ENCODE measurements at places on chromosomes 3 and 15.

DNA sequence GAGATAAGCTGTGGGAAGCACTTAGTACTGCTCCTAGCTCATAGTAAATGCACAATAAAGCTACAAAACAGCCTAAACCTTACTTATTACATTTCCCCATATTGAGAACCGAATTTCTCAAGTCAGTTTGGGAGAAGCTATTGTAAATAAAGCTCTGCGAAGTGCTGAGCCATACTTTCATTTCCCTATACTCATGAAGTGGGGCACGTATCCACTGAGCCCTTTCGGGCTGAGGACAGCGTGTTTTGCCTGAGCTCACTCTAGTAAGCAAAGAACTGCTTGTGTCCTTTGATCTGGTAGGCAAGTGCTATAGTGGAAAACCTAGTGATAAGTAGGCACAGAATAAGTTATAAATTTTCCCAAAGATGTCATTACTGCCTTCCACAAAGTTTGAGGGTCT is 165.0 kb downstream of the RSL24D1 start:
- no peak for DNase-seq

GRCh38 chr3:156323466-156323865 is 203.1 kb downstream of the KCNAB1 start:
- peak; percentile 37 for DNase-seq

- DNase-seq = peak; percentile 18
These were observed 2.0 kb downstream of the MST1R start for GRCh38 chr3:49901366-49902339.

DNA sequence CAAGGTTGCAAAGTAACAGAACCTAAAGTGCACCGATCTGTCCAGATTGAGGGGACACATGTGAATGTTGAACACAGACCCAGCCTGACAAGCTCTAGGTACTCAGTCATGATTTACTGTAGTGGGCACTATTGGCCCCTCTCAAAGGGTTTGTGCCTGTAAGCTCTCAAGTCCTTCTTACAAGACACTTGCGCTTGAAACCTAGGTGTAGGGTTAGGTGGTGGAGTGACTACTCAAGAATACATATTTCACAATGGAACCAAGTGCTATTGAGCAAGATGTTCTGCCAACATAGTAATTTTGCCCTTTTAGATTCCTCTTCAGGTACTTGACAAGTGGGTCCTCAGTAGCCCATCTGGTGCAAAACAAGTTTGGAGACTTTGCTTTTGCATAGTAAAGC is 169.9 kb downstream of the AKAP13 start:
- DNase-seq = no peak

- peak; percentile 71 for DNase-seq
These were observed 50.1 kb downstream of the CALML4 start for GRCh38 chr15:68154923-68155559.

DNA sequence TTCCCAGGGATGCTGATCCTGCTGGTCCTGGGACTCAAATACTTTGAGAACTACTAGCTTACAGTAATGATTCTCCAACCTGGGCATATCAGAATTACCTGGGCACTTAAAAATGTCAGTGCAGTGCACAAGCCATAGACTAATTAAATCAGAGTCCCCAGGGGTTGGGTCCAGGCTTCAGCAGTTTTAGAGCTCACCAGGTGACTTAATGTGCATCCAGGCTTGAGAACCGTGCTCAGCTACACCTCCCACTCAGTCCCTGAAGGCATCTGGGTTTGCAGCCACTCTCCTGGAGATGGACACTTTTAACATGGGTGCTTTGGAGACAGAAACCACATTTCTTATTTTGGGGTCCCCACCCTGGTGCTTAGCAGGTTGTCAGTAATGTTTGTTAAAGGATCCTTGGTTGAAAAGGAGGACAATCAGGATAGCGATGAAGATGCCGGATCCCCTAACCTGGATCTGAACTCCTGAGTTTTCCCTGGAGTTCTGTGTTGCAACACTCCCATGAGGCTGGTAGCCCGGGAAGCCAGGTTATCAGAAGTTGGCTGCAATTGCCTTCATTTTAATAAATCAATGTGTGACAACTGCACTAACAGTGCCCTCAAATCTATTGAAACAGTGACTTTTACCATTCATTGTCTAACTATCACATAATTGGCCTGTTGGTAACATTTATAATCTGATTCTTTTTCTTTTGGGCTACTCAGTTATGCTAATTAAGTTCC is 48.1 kb downstream of the BFSP2 start:
- no peak for DNase-seq

DNA sequence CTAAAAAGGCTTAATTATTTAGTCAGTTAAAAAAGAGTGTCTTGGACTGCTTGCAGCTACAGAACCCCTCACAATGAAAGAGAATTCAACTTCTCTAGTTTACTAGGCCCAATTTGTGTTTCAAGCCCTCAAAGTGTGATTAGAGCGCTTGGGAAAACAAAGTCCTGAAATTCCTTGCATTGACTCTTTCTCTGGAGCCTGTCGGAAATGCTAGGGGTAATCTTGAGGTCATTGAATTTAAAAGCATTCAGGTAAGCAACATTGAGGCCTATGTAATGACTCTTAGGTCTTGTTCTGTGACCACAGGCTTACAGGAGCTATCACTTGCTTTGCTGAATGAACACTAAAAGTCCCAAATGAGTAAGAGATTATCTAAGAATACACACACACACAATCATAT is 186.0 kb downstream of the NLGN1 start:
- no peak for DNase-seq

- no peak for DNase-seq
These were observed 101.3 kb upstream of the ATP11B start for GRCh38 chr3:182692021-182692420.

GRCh38 chr3:172102123-172102882 is 62.9 kb downstream of the FNDC3B start:
- no peak for DNase-seq

DNA sequence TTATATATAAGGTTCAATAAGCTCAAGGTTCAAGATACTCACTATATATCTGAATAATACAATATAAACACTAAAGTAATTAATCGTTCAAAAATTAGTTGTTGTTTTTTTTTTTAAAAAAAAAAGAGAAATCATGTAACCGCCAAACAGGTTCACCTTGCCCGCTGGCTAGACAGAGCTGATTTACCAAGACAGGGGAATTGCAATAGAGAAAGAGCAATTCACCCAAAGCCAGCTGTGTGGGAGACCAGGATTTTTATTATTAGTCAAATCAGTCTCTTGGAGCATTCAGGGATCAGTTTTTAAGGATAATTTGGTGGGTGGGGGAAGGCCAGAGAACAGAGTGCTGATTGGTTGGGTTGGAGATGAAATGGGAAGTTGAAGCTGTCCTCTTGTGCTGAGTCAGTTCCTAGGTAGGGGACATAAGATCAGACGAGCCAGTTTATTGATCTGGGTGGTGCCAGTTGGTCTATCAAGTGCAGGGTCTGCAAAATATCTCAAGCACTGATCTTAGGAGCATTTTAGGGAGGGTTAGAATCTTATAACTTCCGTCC is 7.9 kb downstream of the HIGD1A start:
- DNase-seq = no peak

- no peak for DNase-seq
These were observed 45.9 kb upstream of the ALDH1A3 start for GRCh38 chr15:100833417-100834389.

- DNase-seq = peak; percentile 47
These were observed 54.0 kb upstream of the ABHD2 start for GRCh38 chr15:89034305-89034704.

DNA sequence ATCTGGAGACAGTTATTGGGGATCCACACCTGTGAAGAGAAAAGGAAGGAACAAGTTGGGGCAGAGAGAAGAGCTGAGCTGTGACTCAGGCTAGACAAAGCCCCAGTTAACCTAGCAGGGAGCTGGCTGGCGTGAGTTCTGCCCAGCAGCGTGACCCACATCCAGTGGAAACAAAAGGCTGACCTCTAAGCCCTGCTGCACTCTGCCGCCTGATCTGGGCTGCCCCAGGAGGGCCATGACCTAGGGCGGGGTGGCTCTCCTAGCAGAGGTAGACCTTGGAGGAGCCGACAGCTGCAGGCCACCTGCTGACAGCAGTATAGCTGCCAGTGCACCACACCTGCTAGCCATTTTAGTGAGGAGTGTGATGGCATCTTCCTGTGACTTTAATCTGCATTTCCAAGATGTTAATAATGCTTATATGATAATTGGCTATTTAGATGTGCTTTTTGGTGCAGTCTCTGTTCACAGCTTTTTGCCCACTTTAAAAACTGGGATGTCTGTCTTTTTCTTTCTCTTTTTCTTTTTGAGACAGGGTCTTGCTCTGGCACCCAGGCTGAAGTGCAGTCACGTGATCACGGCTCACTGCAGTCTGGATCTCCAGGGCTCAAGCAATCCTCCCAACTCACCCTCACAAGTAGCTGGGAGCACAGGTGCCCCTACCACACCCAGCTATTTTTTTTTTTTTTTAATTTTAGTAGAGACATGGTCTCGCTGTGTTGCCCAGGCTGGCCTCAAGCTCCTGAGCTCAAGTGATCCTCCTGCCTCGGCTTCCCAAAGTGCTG is 78.1 kb downstream of the LSM3 start:
- no peak for DNase-seq

- DNase-seq = no peak
These were observed 115.2 kb downstream of the CLASP2 start for GRCh38 chr3:33602829-33603228.

DNA sequence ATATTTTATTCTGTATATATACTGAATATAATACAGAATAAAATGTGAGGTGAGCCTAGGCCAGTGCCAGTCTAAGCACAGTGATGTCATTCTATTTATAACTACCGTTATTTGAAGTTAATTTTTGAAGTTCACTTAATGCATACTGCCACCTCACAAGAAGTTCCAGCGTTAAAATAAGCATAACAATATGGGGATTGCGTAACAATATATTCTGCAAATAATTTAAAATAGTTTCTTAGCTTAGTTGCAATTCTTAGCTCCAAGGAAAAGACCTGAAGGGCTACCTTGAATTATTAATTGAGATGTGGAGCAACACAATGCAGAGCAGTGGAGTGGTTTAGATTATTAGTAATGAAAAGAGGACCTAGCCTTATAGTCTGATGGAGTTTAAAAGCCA is 390.5 kb upstream of the ROBO1 start:
- no peak for DNase-seq

- DNase-seq = no peak
These were observed 41.6 kb downstream of the BDH1 start for GRCh38 chr3:197513953-197514785.

DNA sequence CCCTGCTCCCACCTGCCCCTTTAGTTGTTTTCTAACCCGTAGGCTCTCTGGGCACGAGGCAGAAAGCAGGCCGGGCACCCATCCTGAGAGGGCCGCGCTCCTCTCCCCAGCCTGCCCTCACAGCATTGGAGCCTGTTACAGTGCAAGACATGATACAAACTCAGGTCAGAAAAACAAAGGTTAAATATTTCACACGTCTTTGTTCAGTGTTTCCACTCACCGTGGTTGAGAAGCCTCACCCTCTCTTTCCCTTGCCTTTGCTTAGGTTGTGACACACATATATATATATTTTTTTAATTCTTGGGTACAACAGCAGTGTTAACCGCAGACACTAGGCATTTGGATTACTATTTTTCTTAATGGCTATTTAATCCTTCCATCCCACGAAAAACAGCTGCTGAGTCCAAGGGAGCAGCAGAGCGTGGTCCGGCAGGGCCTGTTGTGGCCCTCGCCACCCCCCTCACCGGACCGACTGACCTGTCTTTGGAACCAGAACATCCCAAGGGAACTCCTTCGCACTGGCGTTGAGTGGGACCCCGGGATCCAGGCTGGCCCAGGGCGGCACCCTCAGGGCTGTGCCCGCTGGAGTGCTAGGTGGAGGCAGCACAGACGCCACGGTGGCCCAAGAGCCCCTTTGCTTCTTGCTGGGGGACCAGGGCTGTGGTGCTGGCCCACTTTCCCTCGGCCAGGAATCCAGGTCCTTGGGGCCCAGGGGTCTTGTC is 48.5 kb downstream of the PGPEP1L start:
- DNase-seq = no peak

DNA sequence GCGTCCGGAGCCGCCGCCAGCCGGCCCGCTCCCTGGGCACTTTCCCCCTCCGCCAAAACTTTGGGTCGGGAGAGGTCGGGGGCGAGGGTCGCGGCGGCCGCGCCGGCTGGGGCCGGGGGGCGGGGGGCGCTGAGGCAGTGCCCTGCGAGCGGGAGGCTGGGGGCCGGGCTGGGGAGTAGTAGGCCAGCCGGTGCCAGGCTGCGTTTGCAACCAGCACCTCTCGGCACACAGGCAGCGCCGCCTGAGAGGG is 452 bp downstream of the BBX start:
- DNase-seq = no peak

DNA sequence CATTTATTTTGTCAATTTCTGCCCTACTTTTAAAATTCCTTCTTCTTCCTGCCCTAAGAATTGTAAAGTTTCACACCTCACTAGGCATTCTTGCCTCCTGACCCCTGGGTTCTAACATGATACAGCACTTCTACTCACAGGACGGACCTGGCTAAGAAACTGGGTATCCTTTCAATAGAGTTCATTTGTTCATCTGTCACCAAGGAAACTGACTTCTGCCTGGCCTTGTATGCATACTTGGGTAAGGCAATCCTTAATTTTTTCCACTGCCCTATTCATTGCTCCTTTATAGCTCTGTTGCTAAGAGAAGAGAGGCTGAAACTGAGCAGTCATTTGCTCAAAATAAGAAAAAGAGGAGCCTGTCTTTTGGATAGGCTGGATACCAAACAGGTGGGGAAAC is 3.3 kb downstream of the RGMA start:
- no peak for DNase-seq

DNA sequence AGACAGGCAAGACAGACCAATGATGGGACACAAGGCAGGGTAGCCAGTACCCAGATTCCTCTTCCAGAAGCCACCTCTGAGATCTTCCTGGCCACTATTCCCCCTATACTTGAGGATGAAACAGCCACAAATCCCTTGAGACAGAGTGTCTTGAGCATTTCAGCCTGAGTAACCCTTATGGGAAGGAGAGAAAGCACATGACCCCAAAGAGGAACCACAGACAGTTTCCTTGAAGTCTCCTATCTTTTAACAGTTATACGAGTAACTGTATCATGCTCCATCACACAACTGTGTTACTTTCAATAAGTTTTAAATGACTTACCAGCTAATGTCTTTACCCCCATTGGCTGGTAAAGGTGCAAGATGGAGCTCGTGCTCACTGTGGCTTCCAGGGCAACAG is 9.3 kb downstream of the VIPR1 start:
- no peak for DNase-seq

GRCh38 chr3:73258057-73258456 is 196.6 kb downstream of the EBLN2 start:
- DNase-seq = no peak

Data from iris pigment epithelial cell (primary cell).